ENCODE measurements at places on chromosomes 16 and 17. TPM values are rescaled to one million over a fixed set of nuclear protein-coding genes. Genes with fewer than 3 reads are reported as not detected.

- DNase-seq = no peak
Observed at GRCh38 chr17:4908301-4908700, 5.4 kb upstream of the CHRNE start.

DNA sequence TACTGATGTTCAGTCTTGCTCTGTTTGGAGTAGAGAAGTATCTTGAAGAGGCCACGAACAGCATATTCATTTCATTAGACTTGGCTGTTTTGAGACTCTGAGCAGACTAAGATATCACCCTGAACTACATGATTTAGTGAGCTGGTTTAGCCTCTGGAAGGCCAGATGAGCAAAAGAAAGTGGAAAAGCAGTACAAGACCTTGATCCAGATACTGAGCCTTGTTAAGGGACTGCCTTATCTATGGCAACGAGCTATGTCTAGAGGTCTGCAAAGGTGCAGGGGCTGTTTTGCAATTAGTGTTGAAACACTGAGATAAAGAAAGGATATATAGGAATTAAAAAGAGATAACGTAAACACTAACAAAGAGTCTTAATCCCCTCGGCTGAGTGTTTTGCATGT, 231.4 kb downstream of the IRX3 start:
- DNase-seq = no peak

DNA sequence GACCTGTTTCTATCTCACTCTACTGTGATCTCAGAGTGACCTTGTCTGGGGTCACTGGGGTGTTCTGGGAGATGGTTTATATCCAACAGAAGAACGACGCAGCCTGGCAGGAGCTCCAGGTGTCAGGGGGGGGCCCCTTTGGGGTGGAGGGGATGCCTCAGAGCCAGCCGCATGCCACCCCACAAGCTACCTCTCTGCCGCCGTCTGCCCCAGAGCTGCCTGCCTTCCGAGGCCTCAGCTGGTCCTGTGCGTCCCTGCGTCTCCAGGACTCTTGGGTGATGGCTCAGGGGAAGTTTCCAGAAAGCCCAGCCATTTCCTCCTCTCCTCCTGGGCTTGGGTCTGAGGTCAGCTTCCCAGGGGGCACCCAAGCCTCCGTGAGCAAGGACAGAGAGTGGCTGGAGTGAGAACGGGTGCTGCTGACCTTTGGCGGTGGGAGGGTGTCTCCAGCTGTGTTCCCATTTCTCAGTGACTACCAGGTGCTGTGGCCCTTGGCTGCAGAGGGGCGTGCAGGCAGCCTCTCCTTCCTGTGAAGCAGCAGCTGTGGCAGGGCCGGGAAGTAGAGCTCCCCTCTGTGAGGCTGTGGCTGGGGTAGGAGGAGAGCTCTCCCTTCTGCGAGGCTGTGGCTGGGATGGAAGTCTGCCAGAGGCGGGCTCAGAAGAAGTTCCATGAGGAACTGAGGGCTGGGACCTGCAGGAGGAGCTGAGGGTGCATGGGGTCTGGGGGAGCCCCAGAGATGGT, 19.8 kb downstream of the JPH3 start:
- no peak for DNase-seq

- no peak for DNase-seq
Observed at GRCh38 chr17:78039581-78039980, 81.1 kb downstream of the TNRC6C start.

GRCh38 chr16:49833796-49834530, 21.9 kb downstream of the ZNF423 start:
- no peak for DNase-seq

IRX5 gene
- total RNA-seq = 2.6 TPM

WFIKKN1 gene
- 1.1 TPM for total RNA-seq

HS3ST2 gene
- not detected for total RNA-seq
